Nephron progenitor cell (in vitro differentiated cells): ENCODE measurements at places on chromosomes 5 and 9.

DNA sequence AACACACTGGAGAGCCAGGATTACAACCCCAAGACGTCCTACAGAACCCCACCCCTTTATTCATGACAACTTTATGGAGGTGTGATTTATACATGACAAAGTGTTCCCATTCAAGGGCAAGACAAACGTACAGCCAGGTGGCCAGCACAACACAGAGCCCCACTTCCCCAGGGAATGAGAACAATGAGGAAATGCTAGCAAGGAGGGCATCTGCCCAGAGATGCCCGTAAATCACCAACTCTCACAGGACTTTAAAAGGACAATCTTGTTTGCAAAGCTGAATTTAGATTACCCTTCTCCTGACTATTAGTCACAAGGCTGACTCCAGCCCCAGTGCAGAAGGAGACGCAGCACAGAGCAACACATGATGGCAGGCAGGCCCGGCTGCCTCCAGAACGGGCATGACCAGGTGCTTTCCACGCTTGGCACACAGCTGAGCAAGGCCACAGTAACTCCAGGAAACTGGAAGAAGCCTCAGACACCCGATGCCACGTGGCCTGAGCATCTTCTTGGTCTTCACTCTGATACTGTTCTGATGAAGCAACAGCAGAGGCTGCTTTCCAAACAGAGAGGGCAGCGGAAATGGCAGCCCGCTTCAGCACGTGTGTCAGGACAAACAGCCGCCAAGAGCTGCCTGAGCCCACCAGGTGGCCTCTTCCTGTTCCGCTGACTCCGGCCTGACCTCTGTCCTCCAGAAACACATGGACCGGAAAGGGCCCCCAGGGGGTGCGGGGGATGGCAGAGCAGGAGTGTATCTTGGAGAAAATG lies 51.4 kb downstream of the ROR2 start:
- peak; percentile 63 for DNase-seq

GRCh38 chr5:105350486-105351140 lies 1788.0 kb upstream of the NUDT12 start:
- no peak for DNase-seq

DNA sequence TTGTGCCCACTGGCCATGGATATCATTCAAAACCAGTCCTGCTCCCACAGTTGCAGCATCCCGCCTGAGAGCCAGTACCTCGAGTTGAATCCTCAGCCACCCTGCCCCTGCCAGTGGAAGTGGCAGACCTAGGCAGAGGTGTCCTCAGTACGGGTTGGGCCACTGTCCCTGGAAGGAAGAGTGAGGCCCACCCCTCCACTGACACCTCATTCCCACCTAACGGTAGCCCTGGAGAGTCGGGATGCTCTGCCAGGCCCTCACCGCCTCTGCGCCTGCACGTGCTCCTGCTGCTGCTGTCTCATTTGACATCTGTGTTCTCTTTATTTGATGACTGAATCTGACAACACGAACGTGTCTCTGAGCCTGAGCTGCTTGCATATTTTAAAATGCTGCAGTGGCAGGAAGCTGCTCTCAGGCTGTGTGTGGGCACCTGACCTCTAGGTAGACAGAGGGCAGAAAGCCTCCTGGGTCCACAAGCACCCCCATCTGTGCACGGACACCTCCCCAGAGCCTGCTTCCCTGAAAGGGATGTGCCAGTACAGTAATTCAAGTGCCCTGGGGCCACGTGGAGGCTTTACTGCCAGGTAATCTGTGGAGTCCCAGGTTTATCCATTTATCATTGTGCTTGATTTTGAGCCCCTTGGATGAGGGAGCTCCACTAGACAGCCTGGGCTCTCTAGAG lies 194.7 kb downstream of the CACNA1B start:
- no peak for DNase-seq

DNA sequence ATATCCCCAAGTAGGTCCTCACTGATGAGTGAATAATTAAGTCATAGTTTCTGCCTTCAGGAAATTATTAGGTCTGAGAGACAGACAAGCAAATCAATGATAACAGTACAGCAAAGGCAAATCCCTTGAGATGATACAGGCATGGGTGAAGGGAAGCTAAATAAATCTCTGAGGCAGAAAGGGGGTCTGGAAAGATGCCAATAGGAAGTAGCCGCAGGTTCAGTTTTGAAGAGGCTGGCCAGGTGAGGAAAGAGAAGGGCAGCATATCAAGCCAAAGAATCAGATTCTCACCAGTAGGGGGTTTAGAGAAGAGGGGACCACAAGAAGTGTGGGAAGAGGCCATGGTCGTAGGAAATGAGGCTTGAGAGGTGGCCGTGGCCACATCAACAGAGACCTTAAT lies 85.8 kb downstream of the KIAA1958 start:
- no peak for DNase-seq

DNA sequence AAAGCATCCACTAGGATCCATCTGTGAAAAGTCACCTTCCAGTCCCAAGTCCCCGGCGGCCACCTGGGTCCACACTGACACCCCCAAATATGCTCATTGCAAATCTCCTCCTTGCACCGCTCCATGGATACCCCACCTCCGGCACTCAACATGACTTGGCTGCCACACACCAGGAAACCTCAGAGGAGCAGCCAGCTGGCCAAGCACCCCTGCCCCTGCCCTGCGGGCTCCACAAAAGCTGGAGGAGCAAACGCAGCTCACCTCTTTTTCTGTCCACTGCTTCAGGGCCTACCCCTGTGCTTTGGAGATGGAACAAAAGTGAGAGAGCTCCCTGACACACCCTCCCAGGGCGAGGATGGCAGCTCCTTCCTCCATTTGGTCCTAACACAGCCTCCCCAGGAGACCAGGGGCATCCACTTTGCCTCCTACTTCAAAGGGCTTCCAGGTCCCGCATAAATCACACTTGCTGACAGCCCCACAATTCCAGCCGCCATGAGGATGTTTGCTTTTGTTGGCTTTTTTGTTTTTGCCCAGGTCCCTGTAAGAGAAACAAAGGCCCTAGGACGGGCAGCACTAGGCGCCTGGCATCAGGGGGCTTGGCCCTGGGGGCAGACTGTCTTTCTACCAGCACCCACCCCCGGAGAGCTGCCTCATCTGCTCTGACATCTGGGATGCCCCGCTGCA lies 14.8 kb downstream of the ROR2 start:
- DNase-seq, result peak; percentile 50

- DNase-seq, result peak; percentile 86
These were observed 97.5 kb downstream of the COL5A1 start for GRCh38 chr9:134738869-134739659.

DNA sequence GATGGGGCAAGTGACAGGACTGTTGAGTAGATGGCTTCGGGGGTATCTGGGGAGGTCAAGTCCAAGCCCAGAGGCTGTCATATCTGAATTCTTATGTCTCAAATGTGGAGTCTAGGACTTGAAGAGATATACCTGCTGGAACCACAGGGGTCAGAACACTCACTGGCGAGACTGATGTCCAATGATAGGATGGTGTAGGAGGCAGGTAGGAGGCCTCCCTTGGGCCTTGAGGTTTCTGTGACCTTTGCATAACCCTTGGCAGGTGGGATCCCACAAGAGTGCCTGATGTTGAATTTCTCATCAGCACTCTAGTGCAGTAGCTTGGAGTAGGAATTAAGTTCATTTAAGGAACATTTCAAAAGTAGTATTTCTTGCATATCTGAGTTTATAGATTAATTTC lies 2.8 kb downstream of the CCL21 start:
- no peak for DNase-seq

DNA sequence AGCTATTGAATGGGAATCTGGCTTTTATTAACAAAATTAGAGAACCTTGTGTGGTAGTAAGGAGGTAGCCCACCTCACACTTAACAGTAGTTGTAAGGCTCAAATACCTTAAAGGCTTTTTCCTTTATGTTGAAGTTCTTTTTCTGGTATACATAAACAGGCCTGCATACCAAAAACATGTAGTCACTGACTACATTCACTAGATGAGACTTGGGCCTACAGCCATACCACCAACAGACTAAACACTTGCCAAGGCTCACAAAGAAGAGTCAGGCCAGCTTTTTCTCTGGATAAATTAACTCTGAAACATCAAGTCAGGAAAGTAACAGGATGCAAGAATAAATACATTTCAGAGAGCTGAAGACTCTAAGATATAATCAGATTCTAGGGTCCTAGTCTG lies 78.6 kb upstream of the MPDZ start:
- DNase-seq, result no peak

DNA sequence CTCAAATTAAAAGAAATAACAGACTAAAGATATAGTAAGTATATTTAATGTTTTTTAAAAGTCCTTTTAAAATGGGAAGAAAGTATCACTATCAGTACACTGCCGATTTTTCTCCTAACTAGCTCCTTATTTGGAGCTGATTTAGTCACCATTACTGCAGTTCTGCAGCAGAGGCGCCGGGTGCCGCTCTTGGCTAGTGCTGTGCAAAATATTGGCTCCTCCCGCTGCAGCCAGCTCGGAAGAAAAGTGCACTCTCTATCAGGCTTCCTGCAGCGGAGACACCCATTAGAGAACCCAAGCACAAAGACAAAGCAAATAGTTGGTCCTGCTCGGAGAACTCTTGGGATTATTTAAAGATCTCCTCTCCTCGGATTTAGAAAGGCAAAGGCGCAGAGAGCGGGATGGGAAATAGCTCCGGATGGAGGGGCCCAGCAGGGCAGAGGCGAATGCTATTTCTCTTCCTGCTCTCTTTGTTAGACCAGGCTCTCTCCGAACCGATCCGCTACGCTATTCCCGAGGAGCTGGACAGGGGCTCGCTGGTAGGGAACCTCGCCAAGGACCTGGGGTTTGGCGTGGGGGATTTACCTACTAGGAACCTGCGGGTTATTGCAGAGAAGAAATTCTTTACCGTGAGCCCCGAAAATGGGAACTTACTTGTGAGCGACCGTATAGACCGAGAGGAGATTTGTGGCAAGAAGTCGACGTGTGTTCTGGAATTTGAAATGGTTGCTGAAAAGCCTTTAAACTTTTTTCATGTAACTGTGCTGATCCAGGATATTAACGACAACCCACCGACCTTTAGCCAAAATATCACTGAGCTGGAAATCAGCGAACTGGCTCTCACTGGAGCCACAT lies at the start of gene PCDHGB3:
TSS of gene PCDHGB3 (plus strand) at position 249 of the 855 bp plus-strand sequence. CDS start at position 402, 153 bp downstream.
- DNase-seq, result no peak

GRCh38 chr9:26833792-26834191 lies 58.8 kb downstream of the CAAP1 start:
- DNase-seq, result peak; percentile 8

- DNase-seq, result no peak
These were observed 179.7 kb upstream of the ADAMTSL1 start for GRCh38 chr9:18294229-18294628.

DNA sequence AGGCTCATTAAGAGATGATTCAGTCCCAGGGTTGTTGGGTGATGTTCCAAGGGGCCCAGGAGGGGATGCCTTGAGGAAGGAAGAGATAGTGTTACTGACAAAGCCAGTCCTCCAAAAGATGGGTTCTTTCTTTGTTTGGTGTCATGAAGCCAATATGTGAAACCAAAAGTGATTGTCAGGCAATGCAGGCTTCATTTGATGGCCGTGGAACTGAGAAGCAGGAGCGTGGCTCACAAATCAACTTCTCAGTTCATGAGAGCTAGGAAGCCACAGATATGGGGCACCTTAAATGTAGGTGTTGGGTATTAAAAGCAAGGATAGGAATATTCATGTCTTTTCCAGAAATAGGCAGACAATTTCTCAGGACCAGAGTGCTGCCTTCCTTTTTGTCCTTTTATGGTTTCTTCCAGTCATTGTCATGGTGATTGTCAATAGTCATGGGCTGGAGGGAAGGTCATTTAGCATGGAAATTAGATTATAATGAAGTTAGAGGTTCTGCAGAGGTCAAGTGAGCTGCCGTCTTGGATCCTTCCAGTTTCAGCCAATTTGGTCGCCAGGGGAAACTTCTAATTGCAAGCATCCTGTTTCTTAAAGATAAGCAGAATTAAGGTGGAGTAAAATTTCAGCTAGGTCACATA lies 393.0 kb downstream of the NTRK2 start:
- no peak for DNase-seq

DNA sequence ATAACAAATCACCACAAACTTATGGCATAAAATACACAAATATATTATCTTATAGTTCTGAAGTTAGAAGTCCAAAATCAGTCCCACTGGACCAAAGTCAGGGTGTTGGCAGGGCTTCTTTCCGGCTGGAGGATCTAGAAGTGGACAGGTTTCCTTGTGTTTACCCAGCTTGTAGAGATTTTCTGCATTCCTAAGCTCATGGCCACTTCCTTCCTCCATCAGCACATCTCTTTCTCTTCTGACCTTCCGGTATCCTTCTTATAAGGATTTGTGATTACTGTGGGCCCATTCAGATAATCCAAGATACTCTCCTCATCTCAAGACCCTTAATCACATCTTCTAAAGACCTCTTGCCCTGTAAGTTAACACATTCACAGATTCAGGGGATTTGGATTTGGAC lies 97.6 kb downstream of the RAB3C start:
- no peak for DNase-seq

DNA sequence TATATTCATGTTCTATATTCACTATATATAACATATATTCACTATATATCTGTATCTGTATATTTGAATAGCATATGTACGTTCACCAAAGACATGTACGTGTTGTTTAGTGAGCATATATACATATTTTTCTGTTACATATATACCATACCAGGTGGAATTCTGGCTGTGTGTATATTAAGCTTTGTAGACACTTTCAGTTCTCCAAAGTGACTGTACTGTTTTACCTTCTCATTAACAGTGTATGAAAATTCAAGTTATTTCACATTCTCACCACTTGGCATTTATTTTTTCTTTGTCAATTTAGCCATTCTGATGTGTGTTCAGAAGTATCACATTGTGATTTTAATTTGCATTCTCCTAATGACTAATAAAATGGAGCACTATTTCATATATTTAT lies 52.2 kb downstream of the DROSHA start:
- no peak for DNase-seq

GRCh38 chr5:2387250-2387633 lies 364.2 kb downstream of the IRX2 start:
- no peak for DNase-seq

- DNase-seq, result no peak
These were observed 126.3 kb downstream of the HMHB1 start for GRCh38 chr5:143938230-143938629.

DNA sequence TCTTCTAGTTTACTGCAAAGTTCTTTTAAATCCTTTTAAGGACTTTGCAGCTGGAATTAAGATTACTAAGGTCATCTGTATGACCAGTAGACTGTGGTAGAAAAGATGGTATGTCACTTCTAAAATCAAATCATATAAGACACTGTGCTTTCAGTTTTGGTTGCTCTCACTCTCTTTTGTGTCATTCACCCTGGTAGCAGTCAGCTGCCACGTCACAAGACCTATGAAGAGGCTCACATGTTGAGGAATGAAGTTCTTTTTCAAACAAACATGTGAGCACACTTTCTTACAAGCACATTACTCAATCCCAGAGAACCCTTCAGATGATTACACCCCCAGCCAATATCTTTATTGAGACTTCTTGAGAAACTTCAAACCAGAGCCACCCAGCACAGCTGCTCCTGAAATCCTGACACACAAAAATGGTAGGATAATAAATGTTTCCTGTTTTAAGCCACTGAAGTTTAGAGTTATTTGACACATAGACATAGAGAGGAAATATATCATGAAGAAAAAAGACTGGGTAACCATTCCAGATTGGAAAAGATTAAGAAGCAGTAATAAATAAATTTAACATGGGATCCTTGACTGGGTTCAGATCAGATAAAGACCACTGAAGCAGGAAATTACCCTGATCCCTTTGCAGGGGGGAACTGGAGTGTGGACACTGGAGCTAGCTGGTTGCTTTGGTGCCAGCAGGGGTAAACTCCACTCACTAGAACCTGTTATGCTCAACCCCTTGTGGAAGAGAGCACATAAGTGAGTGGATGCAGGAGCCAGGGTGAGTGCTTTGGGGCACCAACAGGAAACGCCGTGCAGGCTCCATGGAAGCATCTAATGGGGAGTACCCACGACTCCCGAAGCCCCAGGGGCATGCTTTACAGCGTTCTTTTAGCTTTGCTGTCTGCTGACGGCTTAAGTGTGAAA lies 64.1 kb downstream of the SLCO4C1 start:
- DNase-seq, result no peak
